ENCODE measurements at places on chromosomes 5 and 9.

GRCh38 chr9:71704796-71705195, 63.5 kb downstream of the CEMIP2 start:
- no peak for DNase-seq

DNA sequence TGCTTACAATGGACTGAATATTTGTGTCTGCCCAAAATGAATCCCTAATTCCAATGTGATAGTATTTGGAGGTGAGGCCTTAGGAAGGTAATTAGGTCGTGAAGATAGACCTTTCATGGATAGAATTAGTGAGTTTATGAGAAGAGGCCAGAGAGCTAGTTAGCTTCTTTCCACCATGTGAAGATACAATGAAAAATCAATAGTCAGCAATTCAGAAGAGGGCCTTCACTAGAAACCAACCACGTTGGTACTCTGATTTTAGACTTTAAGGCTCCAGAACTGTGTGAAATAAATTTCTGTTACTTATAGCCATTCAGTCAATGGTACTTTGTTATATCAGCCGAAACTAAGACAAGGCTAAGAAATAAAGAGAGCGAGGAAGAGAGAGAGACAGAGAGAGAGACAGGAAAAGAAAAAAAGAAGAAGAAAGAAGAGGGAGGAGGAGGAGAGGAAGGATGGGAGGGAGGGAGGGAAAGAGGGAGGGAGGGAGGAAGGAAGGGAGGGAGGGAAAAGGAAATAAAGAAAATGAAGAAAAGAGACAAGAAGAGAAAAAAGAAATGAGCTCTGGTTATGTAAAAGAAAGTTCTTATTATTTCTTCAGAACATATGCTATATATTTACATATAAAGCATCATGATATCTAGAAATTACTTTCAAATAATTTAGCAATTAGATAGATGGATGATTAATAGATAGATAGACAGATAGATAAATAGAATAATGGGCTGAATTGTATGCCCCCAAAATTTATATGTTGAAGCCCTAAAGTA, 1725.3 kb downstream of the EFNA5 start:
- DNase-seq, result no peak

DNA sequence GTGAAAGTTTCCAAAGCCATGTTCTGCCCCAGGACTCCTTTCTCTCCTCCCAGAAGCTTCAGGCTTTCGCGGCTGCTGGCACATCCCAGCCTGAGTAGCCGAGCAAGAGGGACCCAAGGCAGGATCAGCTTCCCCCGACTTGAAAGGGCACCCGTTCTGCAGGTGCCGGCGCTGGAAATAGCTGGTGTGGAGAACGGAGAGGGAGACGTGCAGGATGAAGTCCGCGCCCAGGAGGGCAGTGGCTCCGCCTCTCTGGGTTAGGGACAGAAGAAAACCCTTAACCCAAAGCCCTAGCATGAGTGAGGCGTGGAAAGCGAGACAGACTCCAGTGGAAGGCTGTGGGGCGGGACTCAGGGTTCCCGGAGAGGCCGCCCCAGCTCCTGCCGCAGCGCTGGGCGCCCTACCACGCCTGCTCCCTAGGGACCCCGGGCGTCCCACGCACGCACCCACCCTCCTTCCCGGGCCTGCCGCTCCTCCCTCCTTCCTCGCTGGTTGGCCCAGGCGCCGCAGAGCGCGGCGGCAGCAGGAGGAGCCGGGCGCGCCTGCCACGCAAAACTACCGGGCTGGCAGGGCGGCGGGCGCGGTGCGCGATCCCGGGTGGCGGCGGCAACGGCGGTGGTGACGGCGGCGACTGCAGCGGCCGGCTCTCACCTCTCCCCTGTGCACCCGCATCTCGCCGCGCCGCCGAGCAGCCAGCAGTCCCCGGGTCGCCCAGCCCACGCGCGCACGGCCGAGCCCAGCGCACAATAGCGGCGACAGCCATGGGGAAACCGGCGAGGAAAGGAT, at the start of gene SLC1A1:
Gene SLC1A1, plus strand, starts transcription at position 550 of the 786 bp plus-strand sequence. Its CDS starts 212 bp downstream, at position 762.
- peak; percentile 87 for DNase-seq

GRCh38 chr5:86881493-86882090, 263.9 kb downstream of the COX7C start:
- DNase-seq, result no peak

DNA sequence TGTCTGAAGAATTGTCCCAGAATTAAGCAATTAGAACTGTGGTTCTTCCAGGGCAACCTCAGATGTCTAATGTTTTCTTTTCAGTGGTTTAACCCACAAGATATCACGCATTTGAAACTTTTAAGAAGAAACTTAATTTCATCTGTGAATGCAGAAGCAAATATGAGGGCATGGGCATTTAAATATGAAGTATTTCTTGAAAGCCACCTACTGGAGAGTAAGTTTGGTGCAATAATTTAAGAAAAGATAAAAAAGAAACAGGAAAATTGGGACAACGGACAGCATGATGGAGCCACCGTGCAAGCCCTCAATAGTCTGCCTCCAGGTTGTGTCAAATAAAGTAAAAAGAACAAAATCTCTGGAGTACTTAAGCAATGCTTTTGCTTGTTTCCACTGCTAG, 1.2 kb upstream of the CAPSL start:
- DNase-seq, result no peak

- DNase-seq, result peak; percentile 30
Observed at GRCh38 chr5:39461007-39461682, 36.4 kb upstream of the DAB2 start.

DNA sequence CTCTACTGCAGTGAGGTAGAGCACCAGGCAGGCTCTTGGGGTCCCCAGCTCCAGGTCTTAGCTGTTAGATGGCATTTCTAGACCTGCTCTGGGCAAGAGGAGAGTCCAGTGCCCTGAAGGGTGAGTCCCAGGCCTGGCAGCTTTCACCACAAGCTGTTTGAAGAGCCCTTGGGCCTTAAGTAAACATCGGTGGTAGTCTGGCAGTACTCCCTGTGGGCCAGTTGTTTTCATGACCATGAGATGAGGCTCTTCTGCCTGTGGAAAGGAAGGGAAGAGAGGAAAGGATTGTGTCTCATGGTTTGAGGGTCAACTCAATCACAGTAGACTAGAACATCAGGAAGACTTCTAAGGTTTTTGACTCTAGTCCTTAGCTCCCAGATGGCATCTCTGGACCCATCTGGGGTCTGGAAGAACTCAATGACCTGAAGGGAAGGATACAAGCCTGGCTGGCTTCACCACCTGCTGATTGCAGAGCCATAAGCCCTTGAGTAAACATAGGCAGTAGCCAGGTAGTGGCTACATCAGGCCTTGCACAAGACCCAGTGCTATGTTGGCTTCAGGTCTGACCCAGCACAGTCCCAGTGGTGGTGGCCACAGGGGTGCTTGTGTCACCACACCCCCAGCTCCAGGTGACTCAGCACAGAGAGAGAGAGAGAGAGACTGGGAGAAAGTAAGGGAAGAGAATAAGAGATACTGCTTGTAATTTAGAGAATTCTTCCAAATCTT, 114.3 kb upstream of the PCSK5 start:
- no peak for DNase-seq

DNA sequence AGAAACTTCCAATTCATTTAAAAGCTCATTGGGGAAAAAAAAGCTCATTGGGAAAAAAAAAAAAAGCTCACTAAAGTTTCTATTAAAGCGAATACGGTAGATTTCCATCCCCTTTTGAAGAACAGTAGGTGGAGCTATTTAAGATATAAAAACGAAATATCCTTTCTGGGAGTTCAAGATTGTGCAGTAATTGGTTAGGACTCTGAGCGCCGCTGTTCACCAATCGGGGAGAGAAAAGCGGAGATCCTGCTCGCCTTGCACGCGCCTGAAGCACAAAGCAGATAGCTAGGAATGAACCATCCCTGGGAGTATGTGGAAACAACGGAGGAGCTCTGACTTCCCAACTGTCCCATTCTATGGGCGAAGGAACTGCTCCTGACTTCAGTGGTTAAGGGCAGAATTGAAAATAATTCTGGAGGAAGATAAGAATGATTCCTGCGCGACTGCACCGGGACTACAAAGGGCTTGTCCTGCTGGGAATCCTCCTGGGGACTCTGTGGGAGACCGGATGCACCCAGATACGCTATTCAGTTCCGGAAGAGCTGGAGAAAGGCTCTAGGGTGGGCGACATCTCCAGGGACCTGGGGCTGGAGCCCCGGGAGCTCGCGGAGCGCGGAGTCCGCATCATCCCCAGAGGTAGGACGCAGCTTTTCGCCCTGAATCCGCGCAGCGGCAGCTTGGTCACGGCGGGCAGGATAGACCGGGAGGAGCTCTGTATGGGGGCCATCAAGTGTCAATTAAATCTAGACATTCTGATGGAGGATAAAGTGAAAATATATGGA, at the start of gene PCDHGA12:
Gene PCDHGA12, plus strand, starts transcription at position 176 of the 782 bp plus-strand sequence. Its CDS starts 253 bp downstream, at position 429.
- peak; percentile 91 for DNase-seq

DNA sequence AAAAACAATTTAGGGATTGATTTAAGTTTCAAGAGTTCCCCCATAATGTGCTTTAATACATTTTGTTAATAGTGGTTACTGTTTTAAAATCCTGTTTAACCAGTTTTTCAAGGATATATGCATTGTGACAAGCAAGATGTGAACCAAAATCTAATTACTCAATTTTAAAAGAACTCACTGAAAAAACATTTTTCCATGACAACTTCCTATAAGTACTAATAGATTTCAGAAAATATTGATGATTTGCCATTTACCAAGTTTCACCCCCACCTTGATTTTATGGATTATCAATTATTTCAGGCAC, 4.9 kb upstream of the DNAJC21 start:
- no peak for DNase-seq

DNA sequence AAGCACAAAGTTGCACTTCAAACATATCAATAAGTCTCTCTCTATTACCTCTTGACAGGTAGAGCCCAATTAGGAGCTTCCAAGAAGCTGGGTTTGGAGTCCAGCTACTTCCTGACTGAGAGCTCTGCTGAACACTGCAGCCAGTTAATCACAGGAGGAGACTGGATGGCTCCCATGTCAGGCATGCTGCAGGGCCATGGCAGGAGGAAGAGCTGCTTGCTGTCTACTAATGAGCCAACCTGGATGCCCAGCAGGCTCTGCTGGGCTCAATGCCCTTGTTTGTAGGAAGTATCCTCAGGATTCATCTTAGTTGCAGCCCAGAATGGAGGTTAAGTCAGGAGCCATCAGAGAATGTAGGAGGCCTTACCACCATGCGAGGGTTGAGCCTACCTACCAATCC, 91.9 kb downstream of the TMEM215 start:
- no peak for DNase-seq

DNA sequence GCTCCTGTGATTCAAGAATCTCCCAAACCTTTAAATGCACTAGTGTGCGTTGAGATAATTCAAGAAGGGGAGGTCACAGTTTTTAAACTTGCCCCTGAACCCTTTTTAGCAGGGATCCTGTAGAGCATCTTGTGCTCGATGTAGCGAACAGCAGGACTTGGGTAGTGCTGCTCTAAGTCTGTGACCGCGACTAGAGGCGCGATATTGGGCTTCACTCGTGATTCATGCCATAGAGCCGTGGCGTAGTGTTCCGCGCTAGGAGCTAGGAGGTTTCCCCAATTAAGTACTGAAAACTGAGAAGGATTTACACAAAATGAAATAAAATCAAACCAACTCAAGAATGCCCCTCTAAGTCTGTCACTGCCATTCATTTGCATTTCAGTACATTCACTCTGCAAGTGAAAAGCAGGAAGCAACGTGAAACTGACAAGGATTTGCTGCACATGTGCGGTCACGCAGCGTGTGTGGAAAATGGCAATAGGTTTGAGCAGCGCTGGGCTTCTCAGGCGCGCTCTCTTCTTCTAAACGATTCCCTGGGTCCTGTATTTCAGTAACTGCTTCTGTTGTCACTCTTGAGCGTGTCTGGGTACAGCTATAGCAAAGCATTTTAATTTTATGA, 1135.9 kb upstream of the WWC1 start:
- no peak for DNase-seq

- DNase-seq, result no peak
Observed at GRCh38 chr5:106508894-106509293, 1161.8 kb downstream of the EFNA5 start.

GRCh38 chr9:3526997-3527940, 1.5 kb upstream of the RFX3 start:
- DNase-seq, result peak; percentile 57

GRCh38 chr9:121277026-121277425, 9.1 kb downstream of the GSN start:
- DNase-seq, result no peak

GRCh38 chr9:25600501-25600900, 77.7 kb downstream of the TUSC1 start:
- DNase-seq, result no peak

DNA sequence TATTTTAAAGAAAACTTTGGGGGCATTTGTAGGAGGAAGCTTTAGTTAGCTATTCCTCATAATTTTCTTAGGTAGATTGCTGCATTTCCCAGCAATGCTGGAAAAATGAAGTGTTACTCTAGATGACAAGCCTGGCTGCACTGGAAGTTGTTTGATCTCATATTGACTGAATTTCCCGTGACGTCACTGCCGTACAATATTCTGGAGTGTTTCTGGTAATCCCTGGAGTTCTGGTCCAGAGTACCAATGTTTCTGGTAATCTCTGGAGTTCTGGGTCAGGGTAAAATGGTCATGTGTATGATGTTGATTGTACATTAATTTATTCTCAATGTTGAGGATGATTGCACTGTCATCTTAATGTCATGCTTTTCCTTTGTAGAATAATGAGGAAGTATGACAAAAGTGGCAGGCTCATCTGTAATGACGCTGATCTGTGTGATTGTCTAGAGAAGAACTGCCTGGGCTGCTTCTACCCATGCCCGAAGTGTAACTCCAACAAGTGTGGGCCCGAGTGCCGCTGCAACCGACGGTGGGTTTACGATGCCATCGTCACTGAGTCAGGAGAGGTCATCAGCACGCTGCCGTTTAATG, 26.2 kb downstream of the ARL14EPL start:
- DNase-seq, result no peak

DNA sequence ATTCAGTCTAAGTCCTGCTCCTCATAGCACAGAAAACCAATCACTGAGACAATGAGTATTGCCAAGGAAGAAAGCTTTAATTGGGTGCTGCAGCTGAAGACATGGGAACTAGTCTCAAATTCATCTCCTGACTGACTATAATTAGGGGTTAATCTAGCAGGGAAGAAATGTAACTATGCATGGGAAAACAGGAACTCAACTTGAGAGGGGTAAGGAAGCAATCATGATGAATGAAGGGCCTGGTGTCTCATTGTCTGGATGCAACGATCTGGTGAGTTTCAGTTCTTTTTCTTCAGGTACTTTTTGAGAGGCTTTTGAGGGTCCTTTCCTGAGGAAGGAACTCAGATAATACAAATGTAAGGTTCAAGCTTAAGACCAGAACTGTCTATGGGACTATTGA, 24.0 kb upstream of the OCLN start:
- peak; percentile 54 for DNase-seq

DNA sequence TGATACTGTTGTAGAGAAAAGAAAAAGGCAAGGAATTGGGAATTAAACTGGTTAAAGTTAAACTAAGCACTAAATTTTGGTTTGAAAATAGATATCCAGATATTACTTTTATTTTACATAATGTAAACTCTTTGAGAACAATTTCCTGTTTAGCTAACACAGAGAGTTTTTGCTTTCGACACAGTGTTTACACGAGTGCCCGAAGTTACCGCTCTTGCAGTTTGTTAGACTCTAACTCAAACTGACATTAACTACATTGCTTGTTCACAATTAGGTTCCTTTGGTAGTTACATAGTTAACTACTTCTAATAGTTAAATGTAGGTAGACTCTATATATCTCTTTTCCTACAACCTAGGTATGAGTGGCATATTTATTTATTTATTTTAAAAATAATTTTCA, 117.1 kb upstream of the CHD1 start:
- no peak for DNase-seq

Data from GM12865 (cell line).